Activated CD4-positive, alpha-beta T cell treated with anti-CD3 and anti-CD28 coated beads for 36 hours (primary cell): ENCODE measurements at places on chromosomes 5 and 9. TPM values are rescaled to one million over a fixed set of nuclear protein-coding genes. Genes with fewer than 3 reads are reported as not detected.

The HCN1 gene
- total RNA-seq, result not detected

The TNFSF8 gene
- total RNA-seq, result 42.3 TPM

DNA sequence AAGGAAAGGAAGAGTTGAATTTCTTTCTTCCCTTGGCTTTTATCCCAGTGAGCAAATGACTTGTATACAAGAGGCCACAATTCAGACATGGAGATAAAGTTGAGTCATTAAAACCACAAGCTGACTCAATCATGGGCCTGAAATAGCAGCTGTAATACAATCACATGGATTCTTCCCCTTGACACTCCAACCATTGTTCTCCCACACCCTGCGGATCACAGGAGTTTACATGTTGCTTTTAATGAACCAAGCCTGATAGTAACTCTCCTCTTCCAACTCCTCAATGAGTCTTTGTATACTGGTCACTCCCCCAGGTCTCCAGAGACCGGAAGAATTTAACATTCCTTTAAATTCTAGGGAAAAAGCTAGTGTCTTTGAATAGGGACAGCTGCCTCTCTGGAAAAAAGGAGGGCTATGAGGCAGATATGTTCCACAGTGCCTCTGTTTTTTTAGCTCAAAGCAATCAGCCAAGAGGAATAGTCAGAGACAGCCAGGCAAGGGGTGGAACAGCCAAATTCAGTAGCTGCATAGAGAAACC lies 32.4 kb downstream of the PCDHGC5 start:
- DNase-seq, result no peak
- peaks cover 28% of the 10 kb centered on the region for H3K4me1 ChIP-seq
- H3K27me3 ChIP-seq, result no peaks in the 10 kb centered on the region
- no peak overlapping the region for H3K4me3 ChIP-seq
- no peak overlapping the region for H3K27ac ChIP-seq

DNA sequence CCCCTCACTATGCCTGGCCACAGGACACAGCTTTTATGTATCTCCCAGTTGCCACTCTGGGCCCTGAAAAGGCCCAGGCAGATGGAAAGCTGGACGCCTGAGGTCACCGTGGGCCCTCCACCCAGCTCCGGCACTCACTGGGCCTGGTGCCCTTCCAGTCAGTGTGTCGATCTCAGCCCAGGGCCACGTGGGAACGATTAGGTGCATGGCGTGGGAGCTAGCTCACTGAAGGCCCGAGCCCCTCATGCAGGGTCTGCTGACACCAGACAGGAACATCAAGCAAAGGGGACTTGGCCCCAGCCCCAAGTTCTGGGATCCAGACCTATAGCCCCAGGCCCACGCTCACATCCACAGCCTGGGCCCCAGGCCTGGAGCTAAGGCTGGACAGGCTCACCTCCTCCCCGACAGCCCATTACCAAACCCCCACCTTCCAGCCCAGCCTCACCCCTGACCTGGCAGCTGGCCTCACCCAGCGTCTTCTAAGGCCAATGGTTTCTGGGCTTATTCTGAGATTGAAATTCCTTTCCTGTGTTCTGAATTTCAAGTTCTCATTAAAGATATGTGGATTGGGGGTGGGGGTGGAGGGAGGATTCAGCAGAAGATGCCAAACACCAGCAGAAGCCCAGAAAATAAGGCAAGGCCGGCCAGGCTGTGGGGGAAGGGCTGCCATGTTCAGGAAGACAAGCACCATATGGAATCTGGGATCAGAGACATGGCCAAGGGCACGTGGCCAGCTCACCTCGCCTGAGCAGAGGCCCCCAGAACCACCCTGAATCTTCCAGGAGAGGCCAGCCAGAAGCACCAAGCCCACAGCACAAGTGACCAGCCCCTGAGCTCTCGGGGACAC lies 74.5 kb downstream of the ADAMTS2 start:
- H3K36me3 ChIP-seq, result no peaks in the 10 kb centered on the region
- no peak overlapping the region for H3K27ac ChIP-seq
- no peak overlapping the region for H3K4me3 ChIP-seq
- DNase-seq, result no peak
- H3K4me1 ChIP-seq, result no peaks in the 10 kb centered on the region

- no peaks in the 10 kb centered on the region for H3K4me1 ChIP-seq
- H3K27me3 ChIP-seq, result peaks cover 11% of the 10 kb centered on the region
- H3K4me3 ChIP-seq, result no peak overlapping the region
- no peak for DNase-seq
- H3K27ac ChIP-seq, result no peak overlapping the region
These were observed 312.9 kb upstream of the RPS23 start for GRCh38 chr5:82591021-82591515.

DNA sequence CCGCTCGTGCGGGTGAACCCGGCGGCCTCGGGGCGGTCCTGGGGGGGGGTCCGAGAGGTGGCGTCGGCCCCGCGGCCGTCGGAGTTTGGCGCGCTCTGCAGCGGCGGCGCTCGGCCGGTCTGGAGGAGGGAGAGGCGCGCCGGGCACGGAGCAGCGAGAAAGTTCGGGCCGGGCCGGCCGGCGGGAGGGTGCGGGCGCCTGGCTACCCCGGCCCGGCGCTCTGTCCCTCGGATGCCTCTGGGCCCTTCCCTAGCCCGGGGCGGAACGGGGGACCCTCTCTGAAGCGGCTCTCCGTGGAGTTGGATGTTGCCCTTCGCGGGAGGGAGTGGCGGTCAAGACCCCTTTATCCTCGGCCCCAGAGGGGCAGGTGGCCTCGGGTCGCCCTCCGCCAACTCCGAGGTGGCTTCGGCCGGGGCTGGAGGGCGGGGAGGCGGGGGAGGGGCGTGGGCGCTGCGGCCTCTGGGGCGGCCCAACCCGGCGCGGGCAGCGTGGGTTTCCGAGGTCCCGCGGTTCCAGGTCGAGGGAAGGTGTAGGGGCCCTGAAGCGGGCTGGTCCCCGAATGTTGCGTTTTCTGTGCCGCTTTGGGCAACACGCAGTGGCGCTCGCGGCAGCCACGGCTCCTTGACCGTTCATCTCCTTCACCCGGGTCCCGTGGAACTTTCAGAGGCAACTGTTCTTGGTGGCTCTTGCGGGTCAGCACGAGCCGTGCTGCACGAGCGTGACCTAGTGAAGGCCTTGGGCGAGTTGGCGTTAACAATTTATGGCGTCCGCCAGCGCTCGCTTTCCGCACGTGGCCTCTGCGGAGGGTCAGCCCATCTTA lies 290.5 kb downstream of the DOCK8 start:
- H3K36me3 ChIP-seq, result no peaks in the 10 kb centered on the region
- H3K27me3 ChIP-seq, result peaks cover 26% of the 10 kb centered on the region
- peak overlapping the region; percentile 57 for H3K4me3 ChIP-seq
- peaks cover 8% of the 10 kb centered on the region for H3K4me1 ChIP-seq
- peak; percentile 27 for DNase-seq

The LRRTM2 gene
- total RNA-seq, result 0.05 TPM

DNA sequence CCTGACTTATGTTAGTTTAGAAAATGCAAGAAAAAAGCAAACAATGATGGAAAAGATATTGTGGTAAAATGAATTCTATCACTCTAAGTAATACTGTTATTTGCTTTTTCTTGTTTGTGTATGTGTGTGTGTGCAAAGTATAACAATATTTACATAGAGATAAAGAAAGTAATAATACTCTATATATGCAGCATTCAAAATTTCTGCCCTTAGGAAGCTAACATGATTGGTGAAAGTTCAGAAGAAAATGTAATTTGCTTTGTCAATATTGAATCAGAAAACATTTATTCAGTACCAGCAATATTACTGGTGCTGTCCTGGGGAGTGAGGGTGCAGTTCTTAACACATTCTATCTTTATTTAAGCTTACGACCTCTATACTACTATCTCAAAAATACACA lies 12.9 kb upstream of the PRDM9 start:
- H3K27me3 ChIP-seq, result no peaks in the 10 kb centered on the region
- H3K4me1 ChIP-seq, result no peaks in the 10 kb centered on the region
- no peaks in the 10 kb centered on the region for H3K36me3 ChIP-seq
- no peak overlapping the region for H3K27ac ChIP-seq
- DNase-seq, result no peak
- H3K4me3 ChIP-seq, result no peak overlapping the region
